Sciatic nerve (tissue), 2 donors: ENCODE measurements at places on chromosomes 7 and 10. TPM values are rescaled to one million over a fixed set of nuclear protein-coding genes. Genes with fewer than 3 reads are reported as not detected.

- no peak for DNase-seq
These were observed 37.8 kb upstream of the CACUL1 start for GRCh38 chr10:118792526-118792925.

- DNase-seq: no peak
These were observed 210.6 kb downstream of the KLF6 start for GRCh38 chr10:3574451-3574850.

DNA sequence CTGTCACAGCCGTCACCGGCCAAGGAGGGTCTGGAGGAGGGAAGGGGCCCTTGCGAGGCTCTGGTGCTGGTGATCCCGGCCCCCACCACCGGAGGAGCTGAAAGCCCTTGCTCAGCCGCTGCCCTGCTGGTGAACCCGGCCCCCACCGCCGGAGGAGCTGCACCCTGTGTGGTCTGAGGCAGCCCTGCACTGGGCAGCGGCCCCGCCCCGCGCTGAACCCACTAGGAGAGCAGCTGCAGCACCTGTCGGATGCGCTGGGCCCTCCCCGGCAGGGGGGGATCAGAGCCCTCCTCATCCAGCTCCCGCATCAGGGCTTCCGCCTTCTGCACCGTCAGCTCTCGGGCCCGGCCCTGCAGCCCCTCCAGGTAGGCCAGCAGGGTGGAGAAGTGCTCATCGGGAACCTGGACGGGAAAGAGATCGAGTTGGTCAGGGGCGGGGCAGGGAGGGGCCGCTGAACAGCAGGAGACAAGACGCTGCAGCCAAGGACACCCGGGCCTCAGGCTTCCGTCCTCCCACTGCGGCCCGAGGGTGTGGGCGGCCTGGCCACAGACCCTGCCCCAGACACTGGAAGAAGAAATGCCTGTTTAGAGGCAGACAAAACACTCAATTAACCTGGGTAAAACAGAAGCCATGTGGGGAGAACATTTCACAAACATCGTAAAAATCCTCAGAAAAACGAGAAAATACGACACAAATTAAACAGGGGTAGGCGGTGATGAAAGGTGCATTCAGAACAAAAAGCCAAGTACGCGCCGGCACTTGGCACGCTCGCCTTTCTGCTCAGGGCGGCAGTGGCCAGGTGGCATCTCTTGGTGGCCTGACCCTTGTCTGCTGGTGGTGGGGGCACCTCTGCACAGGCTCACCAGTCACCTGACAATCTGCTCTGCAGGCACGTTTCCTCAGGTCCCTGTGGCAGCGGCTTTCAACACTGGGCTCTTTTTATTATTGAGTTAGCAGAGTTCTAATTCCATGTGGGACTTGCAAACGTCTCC lies 14.7 kb downstream of the CYP2W1 start:
- no peak for DNase-seq

DNA sequence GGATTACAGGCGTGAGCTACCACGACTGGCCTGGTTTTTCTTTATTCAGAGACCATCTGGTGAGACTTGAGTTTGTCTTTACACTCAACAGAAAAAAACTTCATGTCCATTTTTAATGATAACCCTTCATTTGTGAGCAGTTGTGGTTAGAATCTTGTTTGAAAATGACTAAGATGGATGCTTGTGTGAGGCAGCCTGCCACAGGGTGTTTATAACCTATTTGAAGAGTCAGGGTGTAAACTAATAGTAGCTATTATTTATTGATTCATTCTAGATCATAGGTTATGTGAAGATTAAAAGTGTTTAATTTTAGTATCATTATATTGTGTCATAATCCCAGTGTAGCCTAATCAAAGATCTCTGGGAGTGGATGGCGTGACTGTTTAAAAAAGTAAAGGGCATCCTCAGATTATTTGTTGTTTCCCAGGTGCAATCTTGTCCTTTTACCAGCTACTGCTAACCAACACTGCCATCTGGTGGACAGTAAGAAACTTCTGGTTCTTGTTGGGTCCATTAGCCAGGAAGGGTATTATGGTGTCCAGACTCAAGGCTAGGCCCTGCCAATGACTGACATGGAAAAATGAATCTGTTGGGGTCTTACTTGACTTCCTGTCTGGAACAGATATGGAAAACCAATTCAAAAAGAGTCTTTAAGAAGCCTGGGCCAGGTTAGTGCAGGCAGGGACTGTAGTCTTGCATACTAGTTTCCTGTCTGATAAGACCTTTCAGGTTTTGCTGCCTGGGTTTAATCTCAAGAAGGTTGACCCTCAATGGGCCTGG lies 24.9 kb downstream of the NRBF2 start:
- DNase-seq: no peak

GRCh38 chr7:35875292-35875691 lies 74.4 kb downstream of the SEPTIN7 start:
- no peak for DNase-seq

Gene FAS
- 27.5 TPM for total RNA-seq

GRCh38 chr10:132663666-132664365 lies 122.1 kb downstream of the NKX6-2 start:
- no peak for DNase-seq

Gene C7orf33
- total RNA-seq: not detected
